H9 (cell line): ENCODE measurements at places on chromosomes 2 and 18.

DNA sequence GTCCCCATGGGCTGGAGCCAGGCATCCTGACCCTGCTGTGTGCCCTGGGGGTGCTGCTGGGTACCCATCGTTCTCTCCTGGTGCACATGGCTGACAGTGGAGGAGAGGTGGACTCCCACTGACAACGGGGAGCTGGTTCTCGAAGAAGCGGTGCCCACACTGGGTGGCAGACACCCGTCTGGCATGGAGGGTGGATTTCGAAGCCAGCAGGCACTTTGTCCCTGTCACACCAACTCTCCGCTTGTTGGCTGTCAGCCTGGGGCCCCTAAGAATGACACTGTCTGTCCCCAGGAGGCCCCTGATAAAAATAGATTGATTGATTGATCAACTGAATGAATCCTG, 55.4 kb downstream of the RTP5 start:
- no peak for DNase-seq
- H3K27me3 ChIP-seq = no peaks in the 10 kb centered on the region
- no peak overlapping the region for H3K4me3 ChIP-seq
- H3K36me3 ChIP-seq = no peaks in the 10 kb centered on the region
- no peak overlapping the region for H3K27ac ChIP-seq

- H3K27me3 ChIP-seq = no peaks in the 10 kb centered on the region
- no peak overlapping the region for H3K4me3 ChIP-seq
- peaks cover 4% of the 10 kb centered on the region; the same call in 2 of the 3 replicates for H3K36me3 ChIP-seq
- no peaks in the 10 kb centered on the region; the same call in 1 of the 2 replicates for H3K4me1 ChIP-seq
- DNase-seq = no peak
- no peak overlapping the region for H3K27ac ChIP-seq
Measured at GRCh38 chr2:205878999-205879762, 196.9 kb downstream of the NRP2 start.

GRCh38 chr2:212912445-212913103, 238.8 kb downstream of the IKZF2 start:
- no peaks in the 10 kb centered on the region for H3K36me3 ChIP-seq
- DNase-seq = no peak
- no peak overlapping the region for H3K27ac ChIP-seq
- H3K27me3 ChIP-seq = no peaks in the 10 kb centered on the region

DNA sequence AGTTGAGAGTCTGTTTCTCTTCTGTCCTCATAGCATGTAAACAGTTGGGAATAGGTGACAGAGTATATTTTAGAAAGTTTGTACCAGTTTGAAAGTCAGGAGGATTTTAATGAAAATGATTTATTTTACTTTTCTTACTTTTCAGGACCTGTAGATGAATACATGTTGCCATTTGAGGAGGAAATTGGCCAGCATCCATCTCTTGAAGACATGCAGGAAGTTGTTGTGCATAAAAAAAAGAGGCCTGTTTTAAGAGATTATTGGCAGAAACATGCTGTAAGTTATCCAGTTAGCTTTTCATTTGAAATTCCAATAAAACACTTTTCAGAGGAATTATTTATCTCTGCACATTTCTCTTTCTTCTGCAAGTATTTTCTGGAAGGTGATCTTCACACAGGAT, 81.1 kb downstream of the ACVR2A start:
- H3K27ac ChIP-seq = no peak overlapping the region
- no peaks in the 10 kb centered on the region for H3K4me1 ChIP-seq
- H3K36me3 ChIP-seq = no peaks in the 10 kb centered on the region; the same call in 2 of the 3 replicates
- no peak for DNase-seq

GRCh38 chr18:8876887-8877286, 171.5 kb downstream of the MTCL1 start:
- DNase-seq = no peak
- no peak overlapping the region for H3K4me3 ChIP-seq
- H3K4me1 ChIP-seq = no peaks in the 10 kb centered on the region
- no peaks in the 10 kb centered on the region for H3K36me3 ChIP-seq
